ENCODE measurements at places on chromosomes 7 and 10. TPM values are rescaled to one million over a fixed set of nuclear protein-coding genes. Genes with fewer than 3 reads are reported as not detected.
A peak's percentile ranks its signal among the peaks of the same experiment; 100 is the strongest.

SPAM1 gene
- total RNA-seq = not detected

AP4M1 gene
- total RNA-seq = 13.6 TPM

BET1 gene
- total RNA-seq = 21.5 TPM

TLX1 gene
- not detected for total RNA-seq

HOXA3 gene
- not detected for total RNA-seq

PNLIPRP1 gene
- total RNA-seq = not detected

VAX1 gene
- total RNA-seq = not detected

DNA sequence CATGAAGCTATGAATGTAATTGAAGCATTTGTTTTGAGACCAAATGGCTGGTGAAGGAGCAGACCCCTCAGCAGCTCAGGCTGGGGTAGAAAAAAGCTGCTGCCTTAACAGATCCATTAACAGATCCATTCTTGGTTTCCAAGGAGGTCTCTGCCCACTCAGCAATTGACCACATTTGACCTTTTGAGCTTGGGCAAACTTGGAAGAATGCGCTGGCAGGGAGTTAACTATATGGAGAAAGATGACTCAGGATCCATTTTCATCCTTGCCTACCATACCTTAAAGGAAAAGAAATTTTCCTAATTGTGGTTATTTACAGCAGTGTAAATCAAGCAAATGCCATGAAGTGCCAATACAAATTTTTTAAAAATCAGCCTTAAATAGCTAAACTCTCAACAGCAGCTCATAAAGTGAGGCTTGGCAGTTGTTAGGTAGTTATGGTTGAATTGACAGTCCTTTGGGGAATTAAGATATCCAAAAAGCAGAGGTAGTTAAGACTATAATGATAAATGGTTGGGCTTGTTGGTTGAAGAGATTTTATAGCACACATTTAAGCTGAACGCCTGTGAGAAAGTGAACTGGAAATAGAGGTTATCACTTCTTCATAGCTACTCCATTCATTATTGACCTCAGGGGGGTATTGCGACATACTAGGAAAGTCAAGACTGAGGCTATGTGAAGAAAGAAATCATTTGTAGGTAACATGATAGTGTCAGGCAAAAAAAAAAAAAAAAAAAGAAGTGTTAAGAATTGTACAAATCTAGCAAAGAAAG lies 83.9 kb downstream of the MKX start:
- DNase-seq = no peak

- peak; percentile 39 for DNase-seq
These were observed 448 bp upstream of the SRPK2 start for GRCh38 chr7:105389088-105389650.

- no peak for DNase-seq
These were observed 450.9 kb upstream of the MKI67 start for GRCh38 chr10:128576943-128577670.

GRCh38 chr10:124032971-124033886 lies 60.2 kb downstream of the CHST15 start:
- DNase-seq = no peak

DNA sequence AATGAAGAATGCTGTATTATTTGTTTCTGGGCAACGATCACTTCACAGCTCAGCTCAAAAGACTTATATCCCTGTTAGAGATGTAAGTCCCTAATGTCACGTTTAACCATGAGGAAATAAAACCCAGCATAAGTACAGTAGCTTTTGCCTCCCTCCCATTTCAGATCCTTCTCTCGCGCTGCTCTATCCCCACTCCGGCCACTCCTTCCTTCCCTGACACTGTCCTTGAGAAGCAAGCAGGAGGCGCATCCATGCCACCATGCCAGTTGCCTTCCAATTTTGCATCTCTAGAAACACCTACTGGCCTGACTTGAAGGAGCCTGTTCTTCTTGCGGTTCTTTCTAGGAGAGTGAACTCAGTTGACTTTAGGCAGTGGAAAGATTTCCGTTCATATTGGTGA lies 1.2 kb downstream of the FAM180A start:
- DNase-seq = no peak

- no peak for DNase-seq
These were observed 92.6 kb downstream of the PTPRE start for GRCh38 chr10:127999297-128000129.

DNA sequence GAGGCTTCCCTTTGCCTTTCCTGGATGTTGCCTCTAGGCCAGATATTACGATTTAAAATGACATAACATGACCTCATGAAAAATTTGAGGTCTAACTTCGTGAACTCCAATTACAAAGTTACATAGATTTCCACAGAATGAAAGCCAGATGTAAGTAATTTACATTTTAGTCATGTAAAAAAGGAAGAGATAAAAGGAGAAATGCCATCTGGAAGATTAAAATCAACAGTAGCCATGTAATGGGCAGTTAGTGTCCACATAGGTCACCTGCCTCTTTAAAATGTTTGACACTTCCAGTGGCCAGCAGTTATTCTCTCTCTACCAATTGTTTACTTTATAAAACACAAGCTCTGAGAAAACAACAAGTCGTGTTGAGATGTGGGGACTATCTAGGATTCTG lies 4.1 kb upstream of the VSTM2A start:
- DNase-seq = no peak

DNA sequence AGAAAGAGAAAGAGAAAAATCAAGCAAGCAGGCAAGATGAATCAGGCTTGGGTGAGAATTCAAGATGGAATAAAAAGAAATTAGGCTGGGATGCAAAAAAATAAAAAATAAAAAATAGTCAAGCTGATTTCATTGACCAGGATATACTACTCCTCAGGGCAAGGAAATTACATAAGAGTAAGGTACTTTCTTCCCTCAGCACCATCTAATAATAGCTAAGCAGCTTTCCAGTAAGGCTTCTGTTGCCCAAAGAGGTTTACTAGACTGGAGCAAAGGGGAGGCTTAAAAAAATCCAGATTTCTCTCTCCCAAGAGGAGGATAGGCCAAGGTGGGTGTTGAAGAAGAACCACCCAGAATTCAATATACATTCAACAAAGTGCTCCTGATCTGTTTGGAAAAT lies 93.6 kb downstream of the NEURL1 start:
- DNase-seq = no peak

- DNase-seq = no peak
These were observed 300.0 kb downstream of the PLXNA4 start for GRCh38 chr7:132276234-132276630.

DNA sequence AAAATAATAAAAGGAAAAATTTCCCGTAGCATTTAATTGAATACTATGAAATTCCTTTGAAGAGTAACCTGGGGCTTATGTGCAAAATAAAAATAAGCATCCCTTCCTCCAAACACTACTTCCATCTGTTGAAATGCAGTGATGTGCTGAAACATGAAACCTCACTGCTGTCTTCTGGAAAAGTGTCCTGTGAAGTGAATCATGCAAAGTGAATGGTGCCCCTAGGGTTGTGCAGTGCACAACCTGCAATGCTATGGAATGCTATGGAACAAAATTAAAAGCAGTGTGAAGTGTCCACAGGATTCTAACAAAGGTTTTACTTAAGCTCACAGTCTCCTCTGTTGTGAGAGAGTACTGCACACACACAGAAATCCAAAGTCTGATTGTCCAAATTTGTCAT lies 480.9 kb downstream of the ETV1 start:
- no peak for DNase-seq

GRCh38 chr7:148114804-148115203 lies 475.8 kb upstream of the C7orf33 start:
- no peak for DNase-seq

GRCh38 chr10:119305860-119306513 lies 98.6 kb downstream of the GRK5 start:
- DNase-seq = peak; percentile 84

DNA sequence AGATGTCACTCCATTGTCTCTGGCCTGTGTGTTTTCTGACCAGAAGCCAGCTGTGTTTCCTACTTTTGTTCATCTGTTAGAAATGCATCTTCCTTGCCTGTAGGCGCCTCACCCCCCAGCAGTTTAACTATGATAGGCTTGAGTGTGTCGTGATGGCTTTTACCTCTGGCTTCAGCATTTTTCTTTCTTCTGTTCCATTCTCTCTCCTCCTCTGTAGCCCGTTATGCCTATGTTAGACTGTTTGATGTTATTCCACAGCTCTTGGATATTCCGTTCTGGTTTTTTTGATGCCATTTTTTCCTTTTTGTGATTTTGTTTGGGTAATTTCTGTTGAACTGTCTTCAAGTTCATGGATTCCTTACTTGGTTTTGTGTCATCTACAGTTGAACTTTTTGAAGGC lies 17.9 kb downstream of the MMP21 start:
- no peak for DNase-seq

- no peak for DNase-seq
These were observed 39.0 kb downstream of the SEM1 start for GRCh38 chr7:96670338-96671289.

GRCh38 chr7:107430057-107430456 lies 39.8 kb upstream of the GPR22 start:
- DNase-seq = no peak

DNA sequence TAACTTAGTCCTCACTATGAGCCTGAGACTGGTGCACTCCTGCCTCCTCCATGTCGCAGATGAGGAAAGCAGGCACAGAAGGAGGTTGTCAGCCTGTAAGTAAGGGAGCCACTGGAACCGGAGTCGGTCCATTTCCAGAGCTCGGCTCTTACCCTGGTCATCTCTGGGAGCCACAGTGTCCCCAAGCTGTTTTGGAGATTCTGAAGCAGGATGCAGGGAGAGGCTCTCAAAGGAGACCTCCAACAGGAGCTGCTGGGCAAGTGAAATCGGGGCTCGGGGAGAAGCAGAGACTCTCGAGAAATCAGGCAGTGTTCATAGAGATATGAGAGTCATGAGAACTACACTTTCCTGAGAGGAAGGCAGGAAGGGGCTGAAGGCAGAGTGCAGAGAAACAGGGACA lies 39.0 kb downstream of the VSTM4 start:
- DNase-seq = no peak

DNA sequence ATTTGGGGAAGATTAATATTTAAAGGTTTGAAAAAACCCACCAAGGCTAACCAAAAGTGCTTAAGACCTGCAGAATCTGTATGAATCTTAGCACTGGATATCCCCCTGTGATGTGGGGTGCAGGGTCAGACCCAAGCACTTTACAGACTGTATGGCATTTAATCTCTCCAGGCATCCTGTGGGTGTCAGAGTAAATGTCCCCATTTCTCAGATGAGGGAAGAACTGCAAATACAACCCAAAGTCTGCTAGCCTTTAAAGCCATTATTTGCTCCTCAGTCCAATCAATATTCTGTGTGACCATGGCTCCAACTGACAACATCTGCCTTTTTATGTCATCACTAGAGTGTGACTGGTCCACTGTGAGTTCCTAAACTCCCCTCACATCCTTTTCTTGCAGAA lies 10.0 kb upstream of the MBL2 start:
- no peak for DNase-seq

- DNase-seq = no peak
These were observed 452.6 kb downstream of the SUGCT start for GRCh38 chr7:40587419-40587818.

GRCh38 chr10:93991596-93992284 lies 2.0 kb upstream of the PLCE1 start:
- no peak for DNase-seq

DNA sequence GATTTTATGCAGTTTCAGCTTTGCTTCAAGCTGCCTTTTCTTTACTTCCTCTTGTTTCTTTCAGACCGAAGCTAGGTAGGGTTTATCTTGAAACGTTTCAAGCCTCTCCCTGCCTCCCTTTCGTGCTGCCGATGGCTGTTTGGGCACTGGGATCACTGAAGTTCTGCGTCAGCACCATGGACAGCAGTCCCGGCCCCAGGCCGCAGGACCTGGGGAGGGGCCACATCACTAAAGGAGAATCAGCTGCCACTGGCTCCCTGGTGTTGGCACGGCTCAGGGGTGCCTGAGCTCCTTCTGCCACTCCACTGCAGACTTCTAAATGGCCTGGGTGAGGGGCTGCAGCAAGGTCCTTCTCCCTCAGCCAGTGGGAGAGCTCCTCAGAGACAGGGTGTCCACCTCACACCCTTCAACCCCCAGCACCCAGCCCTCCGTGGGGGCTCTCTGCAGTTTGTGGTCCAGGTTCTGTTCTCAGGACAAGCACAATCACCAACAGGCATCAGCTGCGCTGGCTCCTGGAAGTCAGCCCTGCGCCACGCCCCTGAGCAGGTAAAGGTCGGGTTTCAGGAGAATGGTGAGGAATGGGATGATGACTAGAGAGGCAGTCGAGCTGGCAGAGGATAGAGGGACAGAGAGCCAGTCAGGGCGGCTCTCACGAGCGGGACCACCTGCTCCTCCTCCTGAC lies 387.2 kb downstream of the TCERG1L start:
- peak; percentile 18 for DNase-seq

- DNase-seq = no peak
These were observed 301.6 kb upstream of the HPS1 start for GRCh38 chr10:98748298-98748697.

- no peak for DNase-seq
These were observed 5.9 kb downstream of the TNKS2 start for GRCh38 chr10:91804126-91804510.

DNA sequence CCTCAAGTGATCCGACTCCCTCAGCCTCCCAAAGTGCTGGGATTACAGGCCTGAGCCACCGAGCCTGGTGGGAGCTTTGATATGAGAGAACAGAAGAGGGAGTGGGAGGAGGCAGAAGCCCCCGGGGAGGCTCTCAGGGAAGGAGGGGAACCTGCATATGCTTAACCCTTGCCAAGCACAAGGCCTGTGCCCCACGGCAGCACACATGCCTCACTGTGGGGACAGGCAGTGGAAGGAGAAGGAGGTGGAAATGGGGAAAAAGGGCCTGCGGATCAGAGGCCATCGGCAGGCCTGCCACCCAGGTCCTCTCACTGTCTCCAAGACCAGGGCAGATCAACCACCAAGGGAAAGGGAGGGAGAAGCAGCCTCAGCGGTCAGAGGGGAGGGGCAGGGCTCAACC lies 7.2 kb upstream of the GRID1 start:
- peak; percentile 21 for DNase-seq

DNA sequence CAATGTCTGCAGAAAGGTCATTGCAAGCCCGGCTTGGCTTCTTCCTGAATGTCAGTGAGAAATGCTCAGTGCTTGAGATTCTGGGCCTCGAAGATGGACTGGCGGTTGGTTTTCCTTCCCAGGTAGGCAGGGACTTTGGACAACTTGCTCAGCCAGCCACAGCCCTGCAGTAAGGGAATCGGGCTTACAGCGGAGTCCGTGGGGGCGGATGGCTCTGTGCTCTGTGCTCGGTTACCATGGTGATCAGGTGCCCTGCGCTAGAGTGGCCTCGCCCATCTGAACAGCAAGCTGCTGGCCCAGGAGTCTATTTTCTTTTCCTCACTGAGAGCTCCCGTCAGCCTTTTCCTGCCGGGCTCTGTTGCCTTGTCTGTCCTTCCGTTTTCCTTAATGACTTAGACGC lies 77.8 kb upstream of the SH2B2 start:
- no peak for DNase-seq
